Keratinocyte (primary cell): ENCODE measurements at places on chromosomes 2 and 18. TPM values are rescaled to one million over a fixed set of nuclear protein-coding genes. Genes with fewer than 3 reads are reported as not detected.

GRCh38 chr2:238884812-238885408 lies 37.0 kb downstream of the TWIST2 start:
- H3K27me3 ChIP-seq = peaks cover 13% of the 10 kb centered on the region
- no peak for DNase-seq
- H3K4me3 ChIP-seq = no peak overlapping the region
- H3K4me1 ChIP-seq = no peaks in the 10 kb centered on the region
- no peaks in the 10 kb centered on the region for H3K36me3 ChIP-seq
- no peak overlapping the region for H3K27ac ChIP-seq

GRCh38 chr2:107436281-107436680 lies 390.4 kb upstream of the RGPD4 start:
- no peaks in the 10 kb centered on the region for H3K4me1 ChIP-seq
- no peak overlapping the region for H3K27ac ChIP-seq
- H3K27me3 ChIP-seq = no peaks in the 10 kb centered on the region
- H3K4me3 ChIP-seq = no peak overlapping the region
- DNase-seq = no peak
- no peaks in the 10 kb centered on the region for H3K36me3 ChIP-seq

STAM2 gene
- polyA plus RNA-seq = 11.7 to 20.7 TPM (median 17.1 TPM) in 3 replicates

ATP6V1C2 gene
- polyA plus RNA-seq = 0.31 to 0.55 TPM (median 0.49 TPM) in 3 replicates

DNA sequence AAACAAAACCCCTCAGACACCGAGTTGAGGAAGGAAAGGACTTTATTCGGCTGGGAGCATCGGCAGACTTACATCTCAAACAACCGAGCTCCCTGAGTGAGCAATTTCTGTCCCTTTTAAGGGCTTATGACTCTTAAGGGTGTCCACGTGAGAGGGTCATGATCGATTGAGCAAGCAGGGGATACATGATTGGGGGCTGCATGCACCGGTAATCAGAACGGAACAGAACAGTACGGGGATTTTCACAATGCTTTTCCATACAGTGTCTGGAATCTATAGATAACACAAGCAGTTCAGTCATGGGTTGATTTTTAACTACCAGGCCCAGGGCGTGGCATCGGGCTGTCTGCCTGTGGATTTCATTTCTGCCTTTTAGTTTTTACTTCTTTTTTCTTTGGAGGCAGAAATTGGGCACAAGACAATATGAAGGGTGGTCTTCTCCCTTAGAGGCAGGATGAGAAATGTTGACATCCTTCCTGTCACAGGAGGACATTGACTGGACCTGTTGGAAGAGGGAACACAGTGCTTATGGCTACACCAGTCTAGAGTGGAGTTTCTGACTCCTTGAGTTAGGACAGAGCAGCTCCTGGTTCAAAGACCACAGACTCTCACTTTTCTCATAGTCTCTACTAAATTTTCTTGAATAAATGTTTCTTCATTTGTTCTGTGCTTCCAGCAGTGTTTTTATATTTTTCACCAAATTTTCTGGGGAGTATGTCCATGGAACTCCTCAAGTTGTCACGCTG lies 35.8 kb downstream of the SPOPL start:
- H3K27me3 ChIP-seq = no peaks in the 10 kb centered on the region
- no peaks in the 10 kb centered on the region for H3K36me3 ChIP-seq
- DNase-seq = no peak
- H3K4me3 ChIP-seq = no peak overlapping the region
- H3K27ac ChIP-seq = no peak overlapping the region

- no peaks in the 10 kb centered on the region for H3K36me3 ChIP-seq
- H3K4me1 ChIP-seq = peaks cover 6% of the 10 kb centered on the region
- no peaks in the 10 kb centered on the region for H3K27me3 ChIP-seq
- no peak overlapping the region for H3K27ac ChIP-seq
- no peak overlapping the region for H3K4me3 ChIP-seq
- DNase-seq = no peak
These were observed 113.8 kb downstream of the AGAP1 start for GRCh38 chr2:235607546-235608199.

GRCh38 chr2:217593732-217594131 lies 409.1 kb downstream of the TNS1 start:
- H3K27ac ChIP-seq = no peak overlapping the region
- H3K36me3 ChIP-seq = no peaks in the 10 kb centered on the region
- peaks cover 13% of the 10 kb centered on the region for H3K27me3 ChIP-seq
- no peaks in the 10 kb centered on the region for H3K4me1 ChIP-seq

KDSR gene
- polyA plus RNA-seq = 58.3 to 86.4 TPM (median 68.6 TPM) in 3 replicates

PSMA8 gene
- polyA plus RNA-seq = not detected in 3 replicates

DNA sequence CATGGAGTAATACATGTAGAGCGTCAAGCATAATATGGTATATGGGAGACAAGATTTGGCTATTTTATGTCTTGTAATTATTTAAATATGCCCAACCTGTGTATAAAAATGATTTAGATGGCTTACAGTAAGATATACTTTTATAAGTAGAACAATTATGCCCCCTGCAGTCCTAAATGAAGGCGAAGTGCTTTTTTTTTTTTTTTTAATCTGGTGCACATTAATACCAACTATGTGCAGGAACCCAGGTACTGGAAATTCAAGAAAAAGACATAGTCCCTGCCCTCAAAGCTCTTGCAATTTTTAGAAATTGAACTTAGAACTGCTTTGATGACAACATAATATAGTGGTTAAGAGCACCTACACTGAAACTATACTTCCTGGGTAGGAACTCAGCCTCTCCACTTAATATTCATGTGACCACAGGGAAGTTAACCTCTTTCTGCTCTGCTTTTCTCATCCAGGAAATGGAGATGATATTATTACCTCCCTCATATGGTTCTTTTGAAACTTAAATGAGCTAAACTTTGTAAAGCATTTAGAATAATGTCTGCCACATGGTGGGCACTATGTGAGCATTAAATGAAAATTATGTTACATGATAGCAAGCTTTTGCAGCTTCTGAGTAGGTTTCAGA lies 38.1 kb downstream of the AFTPH start:
- no peak for DNase-seq
- H3K4me3 ChIP-seq = no peak overlapping the region
- H3K36me3 ChIP-seq = peaks cover 1% of the 10 kb centered on the region
- no peaks in the 10 kb centered on the region for H3K27me3 ChIP-seq
- H3K4me1 ChIP-seq = peaks cover 10% of the 10 kb centered on the region

RAD51AP2 gene
- 0.01 to 0.12 TPM (median 0.12 TPM) in 3 replicates for polyA plus RNA-seq

DNA sequence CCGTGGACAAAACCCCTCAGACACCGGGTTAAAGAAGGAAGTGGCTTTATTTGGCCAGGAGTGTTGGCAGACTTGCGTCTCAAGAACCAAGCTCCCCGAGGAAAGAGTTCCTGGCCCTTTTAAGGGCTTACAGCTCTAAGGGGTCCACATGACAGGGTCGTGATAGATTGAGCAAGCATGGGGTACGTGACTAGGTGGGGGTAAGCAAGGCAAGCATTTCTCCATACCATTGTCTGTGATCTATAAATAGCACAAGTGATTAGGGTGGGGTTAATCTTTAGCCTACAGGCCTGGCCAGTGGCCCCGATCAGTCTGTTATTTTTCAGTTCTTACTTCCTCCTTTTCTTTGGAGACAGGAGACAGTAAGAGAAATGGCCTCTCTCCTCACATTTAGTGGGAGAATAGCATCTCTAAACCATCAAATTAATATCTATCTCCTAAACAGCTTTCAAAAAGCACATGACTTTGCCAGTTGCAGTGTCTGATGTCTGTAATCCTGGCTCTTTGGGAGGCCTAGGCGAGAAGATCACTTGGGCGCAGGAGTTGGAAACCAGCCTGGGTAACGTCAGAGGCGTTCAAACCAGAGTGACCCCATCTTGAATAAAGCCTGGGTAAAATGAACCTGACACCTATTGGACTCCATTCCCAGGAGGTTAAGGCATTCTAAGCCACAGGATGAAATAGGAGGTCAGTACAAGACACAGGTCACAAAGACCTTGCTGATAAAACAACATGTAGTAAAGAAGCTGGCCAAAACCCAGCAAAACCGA lies 18.3 kb upstream of the CNOT11 start:
- no peaks in the 10 kb centered on the region for H3K27me3 ChIP-seq
- DNase-seq = no peak

UPP2 gene
- not detected in 3 replicates for polyA plus RNA-seq

- H3K27me3 ChIP-seq = no peaks in the 10 kb centered on the region
- no peaks in the 10 kb centered on the region for H3K4me1 ChIP-seq
- no peak overlapping the region for H3K27ac ChIP-seq
- H3K36me3 ChIP-seq = peaks cover 1% of the 10 kb centered on the region
- DNase-seq = no peak
These were observed 70.2 kb downstream of the TPGS2 start for GRCh38 chr18:36758623-36759022.

DNA sequence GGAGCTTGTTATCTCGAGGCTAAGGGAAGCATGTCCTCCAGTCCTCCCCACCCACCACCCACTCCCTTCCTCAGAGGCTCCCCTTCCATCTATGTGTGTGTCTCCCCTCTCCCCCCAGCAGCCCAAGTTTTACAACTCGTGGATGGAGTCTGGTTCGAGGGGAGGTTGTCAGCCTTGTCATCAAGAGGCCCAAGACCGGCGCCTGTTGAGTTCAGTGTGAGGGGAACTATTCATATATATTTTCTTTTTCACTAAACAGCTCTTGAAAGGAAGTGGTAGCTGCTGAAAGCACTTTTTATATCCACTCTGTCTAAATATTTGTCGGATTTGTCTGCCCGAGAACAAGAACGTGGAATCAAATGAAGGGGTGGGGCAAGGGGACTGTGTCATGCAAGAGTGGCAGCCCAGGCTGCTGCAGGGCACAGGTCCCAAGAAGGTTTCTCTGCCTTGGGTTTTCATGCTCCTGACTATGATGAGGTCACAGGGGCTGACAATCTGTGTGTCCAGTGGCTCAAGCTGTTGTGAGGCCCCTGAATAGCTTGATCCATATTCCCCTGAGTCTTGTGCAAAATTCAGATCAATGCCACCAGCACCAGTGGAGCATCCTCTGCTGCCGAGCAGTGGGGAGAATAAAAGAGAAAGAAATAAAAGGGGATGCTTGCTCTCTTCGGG lies 35.0 kb downstream of the NRP2 start:
- H3K36me3 ChIP-seq = no peaks in the 10 kb centered on the region
- no peak overlapping the region for H3K27ac ChIP-seq
- DNase-seq = no peak
- no peak overlapping the region for H3K4me3 ChIP-seq
- no peaks in the 10 kb centered on the region for H3K27me3 ChIP-seq

GRCh38 chr2:175074478-175074877 lies 69.3 kb upstream of the CHN1 start:
- H3K4me3 ChIP-seq = no peak overlapping the region
- no peak for DNase-seq
- H3K27ac ChIP-seq = no peak overlapping the region
- no peaks in the 10 kb centered on the region for H3K4me1 ChIP-seq
- H3K27me3 ChIP-seq = no peaks in the 10 kb centered on the region

PELI1 gene
- 14.1 to 21.2 TPM (median 17.0 TPM) in 3 replicates for polyA plus RNA-seq

- H3K27me3 ChIP-seq = no peaks in the 10 kb centered on the region
- H3K36me3 ChIP-seq = no peaks in the 10 kb centered on the region
- no peak for DNase-seq
- no peak overlapping the region for H3K4me3 ChIP-seq
These were observed 141.0 kb upstream of the KCTD1 start for GRCh38 chr18:26689226-26689879.

DNA sequence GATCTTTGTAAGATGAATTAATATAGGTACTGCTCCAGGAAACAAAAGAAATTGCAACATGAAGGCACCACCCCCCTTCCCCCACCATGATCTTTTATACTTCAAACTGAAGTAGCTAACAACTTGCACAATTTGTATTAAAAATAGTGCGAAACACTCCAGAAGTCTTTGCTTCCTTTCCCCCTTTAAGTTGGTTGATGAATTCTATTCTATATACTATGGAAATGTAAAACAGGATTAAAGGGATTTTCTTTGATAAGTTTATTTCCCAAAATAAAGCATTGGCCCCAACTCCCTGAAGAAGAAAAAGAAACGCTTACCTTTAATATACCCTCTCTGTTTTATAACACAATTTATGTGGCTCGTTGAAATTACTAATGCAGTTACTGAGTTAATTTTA lies 227.1 kb downstream of the ARHGAP15 start:
- no peak overlapping the region for H3K4me3 ChIP-seq
- DNase-seq = no peak
- no peaks in the 10 kb centered on the region for H3K4me1 ChIP-seq
- no peak overlapping the region for H3K27ac ChIP-seq
- H3K36me3 ChIP-seq = no peaks in the 10 kb centered on the region
- H3K27me3 ChIP-seq = no peaks in the 10 kb centered on the region

DNA sequence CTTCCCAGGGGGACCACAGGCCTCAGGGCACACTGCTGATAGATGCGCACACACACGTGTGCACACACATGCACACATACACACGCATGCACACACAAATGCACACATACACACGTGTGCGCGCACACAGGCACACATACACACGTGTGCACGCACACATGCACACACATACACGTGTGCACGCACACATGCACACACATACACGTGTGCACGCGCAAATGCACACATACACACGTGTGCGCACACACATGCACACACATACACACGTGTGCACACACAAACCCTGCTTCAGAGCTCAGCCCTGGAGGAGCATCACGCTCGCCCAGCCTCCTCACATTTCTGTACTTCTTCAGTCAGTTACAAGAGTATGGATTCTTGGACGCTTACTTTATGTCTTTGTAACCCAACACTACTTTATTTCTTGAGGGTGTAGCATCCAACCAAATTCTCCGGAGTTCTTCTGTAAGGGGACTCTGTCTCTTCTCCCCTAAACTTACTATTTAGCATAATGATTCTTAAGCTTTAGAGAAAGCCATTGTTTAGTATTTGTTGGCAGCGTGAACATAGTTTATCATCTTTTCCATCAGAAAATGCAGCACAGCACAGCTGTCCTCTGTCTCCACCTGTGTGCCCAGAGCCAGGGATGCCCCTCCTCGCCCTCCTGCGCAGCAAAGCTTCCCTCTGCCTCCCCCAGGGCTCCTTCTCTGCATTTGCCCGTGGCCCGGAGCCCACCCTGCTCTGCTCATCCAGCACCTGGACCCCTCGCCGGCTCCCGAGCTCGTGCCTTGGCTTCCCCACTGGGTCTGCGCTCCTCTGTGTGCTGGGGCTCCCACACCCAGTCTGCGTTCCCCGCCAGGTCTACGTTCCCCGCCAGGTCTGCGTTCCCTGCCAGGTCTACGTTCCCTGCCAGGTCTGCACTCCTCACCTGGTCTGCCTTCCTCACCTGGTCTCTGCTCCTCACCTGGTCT lies 74.4 kb upstream of the CTDP1 start:
- H3K4me1 ChIP-seq = no peaks in the 10 kb centered on the region
- no peak overlapping the region for H3K4me3 ChIP-seq
- no peaks in the 10 kb centered on the region for H3K36me3 ChIP-seq
- H3K27me3 ChIP-seq = no peaks in the 10 kb centered on the region
